ENCODE measurements at places on chromosomes 5 and 9.

DNA sequence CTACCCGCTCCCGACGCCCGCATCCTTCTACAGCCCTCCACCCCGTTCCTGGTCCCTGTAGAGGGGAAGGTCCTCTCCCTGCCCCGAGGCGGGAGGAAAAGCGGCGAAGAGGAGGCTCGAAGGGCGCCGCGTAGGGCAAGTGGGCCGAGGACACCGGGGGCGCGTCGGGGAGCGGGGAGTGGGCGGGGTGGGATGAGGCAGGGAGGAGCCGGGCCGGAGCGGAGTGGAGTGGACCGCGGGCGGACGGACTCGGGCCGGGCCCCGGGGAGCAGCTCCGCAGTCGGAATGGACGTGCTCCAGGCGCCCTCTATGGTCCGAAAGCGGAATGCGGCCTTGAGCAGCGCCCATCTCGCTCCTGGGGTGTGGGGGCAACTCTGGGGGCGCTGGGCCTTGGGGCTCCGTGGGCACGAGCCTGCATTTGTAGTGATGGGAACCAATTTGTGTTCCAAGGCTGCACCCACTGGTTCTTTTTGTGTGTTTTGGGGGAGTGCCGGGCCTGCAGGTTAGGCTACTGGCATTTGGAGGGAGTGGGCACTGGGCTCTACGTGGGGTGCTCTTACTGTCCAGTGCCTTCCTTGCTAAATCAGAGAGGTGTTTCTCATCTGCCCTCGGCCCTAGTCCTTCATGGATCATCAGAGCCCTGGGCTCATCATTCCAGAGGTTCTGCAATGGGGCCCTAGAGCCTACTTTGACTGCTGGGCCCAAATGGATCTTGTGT, 7.3 kb downstream of the IRX1 start:
- no peak for DNase-seq

DNA sequence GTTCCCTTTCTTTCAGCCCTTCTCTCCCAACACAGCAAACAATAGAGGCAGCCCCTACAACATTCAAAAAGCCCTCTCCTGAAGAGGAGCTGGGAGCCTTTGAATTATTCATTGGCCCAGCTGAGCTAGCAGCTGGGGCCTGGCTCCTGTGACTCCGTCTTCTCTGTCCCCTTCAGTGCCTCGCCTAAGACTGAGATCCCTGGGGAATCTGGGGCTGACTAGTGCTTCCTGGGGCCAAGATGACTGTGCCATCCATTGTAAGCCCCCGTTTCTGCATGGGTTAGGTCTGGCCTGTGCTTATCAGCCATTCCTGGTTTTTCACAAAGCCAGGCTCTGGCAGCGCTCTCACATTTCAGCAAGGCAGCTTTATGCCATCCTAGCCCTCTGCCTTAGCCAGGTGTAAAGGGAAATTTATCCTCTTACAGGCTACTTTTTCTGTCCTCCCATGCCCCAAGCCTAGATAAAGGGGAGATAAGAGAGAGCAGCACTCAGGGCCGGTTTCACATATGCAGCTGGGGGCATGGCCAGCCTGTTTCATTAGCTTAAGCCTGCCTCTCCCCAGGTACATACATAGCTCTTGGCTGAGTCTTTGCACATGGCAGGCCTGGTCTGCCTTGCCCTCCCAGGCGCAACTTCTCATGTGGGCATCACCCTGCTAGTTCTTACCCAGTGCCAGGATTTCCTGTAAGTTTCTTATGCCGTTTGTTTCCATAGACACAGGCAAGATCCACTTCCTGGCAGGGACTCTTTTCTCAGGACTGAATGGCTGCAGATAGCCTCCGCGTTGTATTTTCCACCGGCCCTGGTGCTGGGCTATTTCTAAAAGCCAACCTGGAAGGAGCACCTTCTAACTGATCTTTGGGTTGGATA, 15.8 kb downstream of the PTPA start:
- DNase-seq, result no peak

- DNase-seq, result no peak
Measured at GRCh38 chr5:6178846-6179532, 199.4 kb downstream of the MED10 start.

GRCh38 chr5:110104060-110104725, 414.5 kb downstream of the MAN2A1 start:
- DNase-seq, result no peak

GRCh38 chr5:60765019-60765709, 65.2 kb upstream of the DEPDC1B start:
- DNase-seq, result no peak

DNA sequence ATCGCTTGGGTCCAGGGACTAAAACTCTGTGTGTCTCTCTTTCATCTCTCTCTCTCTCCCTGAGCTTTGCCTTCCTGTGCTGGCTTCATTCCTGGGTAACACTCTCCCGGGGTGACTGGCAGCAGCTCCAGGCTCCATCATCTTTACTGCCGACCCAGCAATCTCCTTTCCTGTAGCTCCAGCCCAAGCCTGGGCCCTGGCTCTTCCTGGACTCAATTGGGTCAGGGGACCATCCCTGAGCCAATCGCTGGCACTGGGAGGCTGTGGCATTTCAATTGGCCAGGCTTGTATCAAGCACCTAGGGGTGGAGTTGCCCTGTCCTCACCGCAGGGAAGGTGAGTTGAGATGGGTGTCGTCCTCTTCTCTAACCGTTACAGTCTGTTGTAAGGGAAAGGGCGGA, 31.9 kb downstream of the FAM240B start:
- DNase-seq, result no peak
